ENCODE measurements at places on chromosomes 11 and 22.

DNA sequence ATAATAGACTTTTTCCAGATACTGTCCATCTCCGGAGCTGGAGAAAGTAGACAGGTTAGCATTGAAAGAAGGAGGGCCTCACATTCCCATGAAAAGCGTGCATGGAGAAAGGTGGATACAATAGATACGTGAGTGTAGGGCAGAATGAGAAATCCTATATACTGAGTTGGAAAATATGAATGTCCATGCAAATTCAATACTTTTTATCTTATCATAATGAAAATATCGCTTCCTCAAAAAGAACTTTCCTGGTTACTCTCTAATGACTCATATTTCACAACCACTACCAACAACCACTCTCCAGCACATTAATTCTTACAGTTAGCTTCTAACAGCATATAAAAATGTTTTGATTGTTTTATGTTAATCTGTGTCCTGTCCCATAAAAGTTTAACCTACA is 22.0 kb upstream of the MS4A6A start:
- no peak for DNase-seq

DNA sequence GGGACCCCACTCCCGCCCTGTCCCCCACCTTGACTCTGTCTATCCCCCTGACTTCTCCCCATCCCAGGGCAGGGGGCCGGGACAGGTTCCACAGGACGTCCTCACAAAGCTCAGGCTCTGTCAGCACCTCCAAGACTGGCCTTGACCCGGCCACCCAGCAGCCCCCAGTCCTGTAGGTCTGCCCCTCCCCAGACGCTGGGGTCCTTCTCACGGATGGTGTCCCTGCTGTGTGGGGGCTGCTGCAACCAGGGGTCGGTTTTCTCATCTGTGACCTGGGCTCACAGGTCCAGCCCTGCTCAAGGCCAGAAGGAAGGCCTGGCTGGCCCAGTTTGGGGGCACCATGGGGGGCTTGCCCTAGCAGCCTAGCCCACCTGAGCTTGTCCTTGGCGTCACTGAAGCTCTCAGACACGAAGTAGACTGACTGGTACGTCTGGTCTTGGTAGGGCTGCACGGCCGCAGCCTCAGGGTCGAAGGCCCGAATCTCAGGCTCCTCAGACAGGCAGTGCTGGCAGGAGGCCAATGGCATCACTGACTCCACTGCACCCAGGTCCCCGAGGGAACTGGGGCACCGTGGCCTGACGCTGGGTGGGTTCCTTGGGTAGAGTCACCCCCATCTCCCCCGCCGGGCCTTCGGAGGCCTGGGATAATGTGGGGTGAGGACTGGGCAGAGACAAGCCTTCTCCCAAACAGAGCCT is 4.0 kb upstream of the INS start:
- no peak for DNase-seq

DNA sequence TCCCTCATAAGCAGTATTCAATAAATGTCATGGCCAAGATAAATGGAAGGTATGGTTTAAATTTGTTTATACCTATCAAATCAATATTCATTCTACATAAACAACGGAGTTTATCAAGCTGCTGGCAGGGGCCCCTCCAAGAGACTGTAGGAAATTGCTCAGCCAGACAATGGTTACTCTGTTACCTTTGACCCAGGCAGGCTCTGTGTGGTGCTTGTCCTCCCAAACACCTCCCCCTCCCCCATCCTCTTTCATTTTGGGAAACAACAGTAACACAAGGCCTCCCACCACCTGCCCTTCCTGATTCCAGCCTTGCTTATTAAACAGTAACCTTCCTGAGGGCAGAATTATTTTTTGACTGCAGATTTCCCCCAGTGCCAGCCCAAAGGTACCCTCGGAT is 10.5 kb upstream of the ZBTB16 start:
- no peak for DNase-seq

- no peak for DNase-seq
These were observed 73.5 kb downstream of the RNF169 start for GRCh38 chr11:74822170-74822569.

- DNase-seq: no peak
These were observed 108.9 kb downstream of the MORC2 start for GRCh38 chr22:30859714-30860095.

DNA sequence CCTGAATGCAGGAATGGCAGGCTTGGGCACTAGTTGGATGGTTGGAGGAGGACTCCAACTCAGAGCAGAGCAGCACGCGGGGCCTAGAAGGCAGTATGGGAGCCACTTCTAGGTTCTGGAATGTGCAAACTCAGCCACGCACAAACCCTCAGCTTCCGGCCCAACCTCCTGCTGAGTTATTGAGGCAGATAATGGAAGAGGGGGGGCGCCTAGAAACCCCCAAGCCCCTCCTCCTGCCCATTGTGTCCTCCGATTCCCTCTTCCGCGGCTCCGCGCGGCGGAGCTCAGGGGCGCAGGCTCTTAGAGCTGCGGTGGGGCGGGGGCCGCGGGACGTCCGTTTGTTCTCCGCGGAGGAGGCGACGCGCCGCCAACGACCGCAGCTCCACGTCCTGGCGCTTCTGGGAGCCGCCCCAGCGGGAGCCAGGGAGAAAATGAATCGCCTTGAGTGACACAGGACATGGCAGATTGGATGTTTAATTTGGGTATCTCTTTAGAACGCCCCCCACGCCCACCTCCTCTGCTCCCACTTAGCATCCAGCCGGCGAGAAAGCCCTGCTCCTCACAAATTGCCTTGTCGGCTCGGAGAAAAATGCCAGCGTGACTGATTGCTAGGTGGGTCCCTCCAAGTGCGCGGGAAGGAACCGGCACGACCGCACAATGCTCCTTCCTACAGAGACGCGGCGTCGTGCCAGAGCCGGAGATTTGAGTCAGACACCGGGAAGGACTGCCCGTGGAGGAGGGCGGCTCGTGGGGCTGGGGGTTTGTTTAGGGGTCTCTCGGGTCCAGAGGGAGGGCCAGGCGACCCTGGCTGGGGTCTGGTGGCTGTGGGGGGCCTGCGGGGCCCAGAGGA is 144.6 kb downstream of the NECTIN1 start:
- peak; percentile 80 for DNase-seq

DNA sequence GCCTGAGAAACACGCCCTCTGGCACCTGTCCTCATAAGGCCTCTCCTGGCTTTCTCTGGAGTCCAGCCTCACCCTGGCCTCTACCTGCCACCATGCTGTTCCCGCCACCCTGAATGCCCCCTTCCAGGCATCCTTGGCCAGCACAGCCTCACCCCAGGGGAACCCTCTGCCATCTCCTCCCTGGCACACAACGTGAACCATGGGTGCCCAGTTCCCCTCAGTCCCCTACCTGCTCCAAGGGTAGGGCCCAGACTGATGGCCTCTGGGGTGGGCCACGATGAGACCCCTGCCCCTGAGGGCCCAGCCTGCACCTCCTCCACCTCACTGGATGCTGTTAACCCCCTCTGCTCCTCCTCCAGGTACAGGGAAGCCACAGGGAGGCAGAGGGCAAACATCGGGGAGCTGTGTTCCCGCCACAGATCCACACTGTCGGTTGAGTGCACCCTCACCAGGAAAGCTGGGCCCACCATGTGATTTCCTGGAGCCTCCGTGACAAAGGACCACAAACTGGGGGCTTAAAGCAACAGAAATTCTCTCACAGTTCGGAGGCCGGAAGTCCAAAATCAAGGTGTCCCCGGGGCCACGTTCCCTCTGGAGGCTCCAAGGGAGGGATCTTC is 169.6 kb downstream of the BRD1 start:
- no peak for DNase-seq

DNA sequence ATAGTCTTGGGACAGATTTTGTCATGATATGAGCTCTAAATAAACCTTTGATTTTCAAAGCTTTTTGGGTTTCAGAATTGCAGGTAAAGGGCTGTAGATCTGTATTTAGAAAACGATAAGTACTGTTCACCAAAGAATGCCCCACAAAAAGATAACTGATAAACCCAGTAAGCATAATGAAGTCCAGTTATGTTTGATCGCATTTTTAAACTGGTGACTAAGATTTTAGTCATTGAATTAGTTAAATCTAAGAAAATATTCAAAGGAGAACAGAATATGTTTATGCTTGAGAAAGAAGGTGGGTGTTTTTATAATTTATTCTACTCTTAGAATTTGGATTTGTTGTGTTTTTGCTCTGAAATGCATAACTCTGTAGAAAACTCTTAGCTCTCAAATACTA is 11.6 kb downstream of the DEPDC7 start:
- DNase-seq: no peak

- DNase-seq: peak; percentile 22
These were observed 69.1 kb upstream of the SUSD2 start for GRCh38 chr22:24112188-24112587.

GRCh38 chr11:43358279-43358800 is 380 bp upstream of the TTC17 start:
- DNase-seq: no peak

DNA sequence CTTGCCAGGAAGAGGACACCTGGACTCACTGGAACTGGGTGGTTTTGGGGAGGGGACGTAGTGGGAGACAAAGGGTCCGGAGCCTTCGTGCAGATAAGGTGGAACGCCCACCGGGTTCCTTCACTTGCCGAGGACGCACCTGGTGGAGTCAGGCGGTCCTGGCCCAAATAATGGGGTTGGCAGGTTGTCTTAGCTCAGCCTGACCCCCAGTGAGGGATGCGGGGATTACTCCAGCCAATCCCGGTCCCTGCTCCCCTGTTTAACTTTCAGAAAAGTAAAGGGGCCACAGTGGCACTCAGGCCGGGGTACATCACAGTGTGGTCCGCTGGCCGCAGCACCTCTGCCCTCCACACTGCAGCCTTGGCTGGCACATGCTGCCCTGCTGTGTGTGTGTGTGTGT is 18.0 kb downstream of the A4GALT start:
- no peak for DNase-seq

GRCh38 chr11:44285756-44286155 is 24.2 kb downstream of the ALX4 start:
- no peak for DNase-seq

DNA sequence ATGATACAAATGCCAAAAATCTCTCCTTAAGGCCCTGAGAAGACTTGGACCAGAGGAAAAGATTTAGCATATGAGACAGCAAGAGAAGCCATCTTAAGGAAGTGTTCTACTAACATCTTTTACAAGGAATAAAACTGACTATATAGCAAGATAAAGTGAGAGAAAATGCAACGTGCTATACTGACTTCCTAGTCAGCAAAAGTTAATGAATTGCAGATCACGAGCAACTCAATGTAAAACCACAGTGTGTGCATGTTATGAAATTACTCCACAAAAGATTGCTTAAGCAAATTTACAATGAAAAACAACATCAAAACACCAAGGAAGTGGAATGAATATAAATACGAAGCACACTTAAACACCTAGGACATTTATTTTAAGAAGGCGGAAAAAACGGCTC is 187.5 kb downstream of the CADM1 start:
- DNase-seq: no peak

GRCh38 chr22:22422629-22423112 is 85.9 kb downstream of the ZNF280B start:
- DNase-seq: no peak

DNA sequence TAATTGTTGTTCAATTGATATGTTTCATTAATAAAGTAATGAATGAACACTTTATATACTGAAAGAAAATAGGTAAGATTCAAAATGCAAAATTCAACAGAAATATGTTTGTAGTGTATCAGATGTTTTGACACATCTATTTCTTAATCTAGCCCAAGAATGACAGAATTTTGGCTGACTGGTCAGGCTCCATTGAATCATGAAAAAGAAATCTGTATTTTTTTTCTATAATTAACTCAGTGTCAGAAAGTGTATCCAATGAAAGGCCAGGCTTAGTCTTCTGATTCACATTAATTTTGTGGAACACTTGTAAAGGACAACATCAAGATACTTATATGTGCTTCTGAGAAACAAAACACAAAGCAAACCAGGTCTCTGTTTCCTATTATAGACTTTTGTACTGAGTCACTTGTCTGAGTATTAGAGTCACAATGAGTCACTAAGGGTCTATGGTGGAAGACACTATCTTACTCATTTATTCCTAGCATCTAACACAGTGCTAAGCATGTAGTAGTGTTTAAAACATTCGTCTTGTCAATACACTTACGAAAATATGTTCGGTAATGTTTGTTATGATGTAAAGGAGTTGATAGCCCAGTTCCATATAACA is 297.7 kb upstream of the CCDC90B start:
- DNase-seq: no peak

GRCh38 chr22:25626624-25626990 is 62.1 kb downstream of the GRK3 start:
- no peak for DNase-seq

GRCh38 chr11:65290448-65291165 is 24.1 kb upstream of the CDC42EP2 start:
- DNase-seq: peak; percentile 98

- no peak for DNase-seq
These were observed 32.2 kb upstream of the OR4B1 start for GRCh38 chr11:48184452-48184851.

GRCh38 chr11:15913261-15913660 is 443.1 kb downstream of the SOX6 start:
- no peak for DNase-seq

Data from NCI-H226 (cell line).